ENCODE measurements at places on chromosomes 7 and 10.

DNA sequence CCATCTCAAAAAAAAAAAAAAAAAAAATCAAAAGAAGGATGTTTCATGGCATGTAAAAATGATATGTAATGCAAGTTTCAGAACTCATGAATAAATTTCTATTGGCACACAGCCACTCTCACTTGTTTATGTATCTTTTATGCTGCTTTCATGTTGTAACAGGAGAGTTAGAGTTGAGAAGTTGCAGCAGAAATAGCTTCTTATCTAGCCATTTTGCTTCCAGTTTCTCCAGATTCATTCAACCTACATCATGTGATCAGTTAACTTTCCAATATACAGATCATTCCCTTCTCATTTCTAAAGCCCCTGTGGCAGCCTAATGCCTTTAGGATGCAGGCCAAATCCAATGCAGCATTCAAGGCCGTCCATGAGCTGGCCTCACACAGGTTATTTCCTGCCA is 30.4 kb downstream of the ZNF786 start:
- DNase-seq, result no peak

DNA sequence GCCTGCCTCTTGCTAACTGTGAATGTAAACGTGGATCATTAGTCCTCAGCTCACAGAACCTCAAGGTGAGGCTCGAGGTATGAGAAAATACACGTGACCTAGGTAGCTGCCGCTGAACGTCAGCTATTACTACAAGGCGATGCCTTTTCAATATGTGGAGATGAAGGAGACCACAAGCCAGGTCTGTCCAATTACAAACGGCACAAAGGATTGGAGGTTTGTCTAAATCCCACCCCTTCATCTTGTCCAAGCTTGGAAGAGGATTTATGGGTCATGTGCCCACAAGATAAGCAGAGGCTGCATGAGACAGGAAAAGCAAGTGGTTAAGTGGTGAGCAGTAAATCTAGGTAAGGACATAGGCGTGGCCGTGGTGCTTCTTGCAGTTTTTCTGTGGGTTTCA is 3.4 kb downstream of the H2BK1 start:
- no peak for DNase-seq

DNA sequence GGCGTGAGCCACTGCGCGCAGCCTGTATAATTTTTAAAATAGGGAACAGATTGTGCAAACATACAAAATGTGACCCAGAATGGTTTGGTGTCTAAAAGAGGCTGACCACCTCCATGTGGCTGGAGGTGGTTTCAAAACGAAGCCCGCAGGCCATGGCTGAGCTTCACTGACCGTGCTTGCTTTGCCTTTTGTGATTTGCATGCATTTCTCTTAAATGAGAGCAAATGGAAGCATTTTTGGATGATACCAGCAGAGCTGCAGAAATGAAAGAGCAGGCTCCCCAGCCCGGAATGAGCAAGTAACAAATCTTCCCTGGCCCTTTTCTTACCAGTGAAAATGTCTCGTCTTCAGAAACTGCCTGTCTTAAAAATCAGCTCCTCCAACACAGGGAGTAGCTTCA is 239.9 kb downstream of the CAMK1D start:
- DNase-seq, result no peak

- no peak for DNase-seq
Measured at GRCh38 chr7:71558806-71559613, 427.1 kb downstream of the GALNT17 start.

DNA sequence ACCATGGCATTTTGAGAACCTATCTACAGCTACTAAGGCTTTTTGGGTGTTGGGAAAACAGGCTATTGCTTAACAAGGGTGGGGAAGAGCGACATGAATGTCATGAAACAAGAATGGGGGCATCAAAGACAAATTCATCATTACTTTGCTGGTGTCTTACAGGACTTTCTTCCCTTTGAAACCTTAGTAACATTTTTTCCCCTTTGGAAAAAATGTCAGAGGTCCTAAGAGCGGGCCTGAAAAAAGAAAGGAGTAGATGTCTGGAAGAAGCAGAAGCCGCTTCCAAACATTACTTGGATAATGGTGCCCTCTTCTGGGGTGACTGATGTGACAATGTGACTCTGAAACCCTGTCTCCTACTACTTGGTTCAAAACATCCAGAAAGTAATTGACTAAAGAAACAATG is 3.8 kb upstream of the DDX50 start:
- DNase-seq, result peak; percentile 55

GRCh38 chr7:158239290-158239981 is 348.2 kb downstream of the PTPRN2 start:
- no peak for DNase-seq

GRCh38 chr7:2986561-2986960 is 57.1 kb downstream of the CARD11 start:
- DNase-seq, result no peak

Data from NCI-H446 (cell line).